Stimulated activated naive CD4-positive, alpha-beta T cell (primary cell): ENCODE measurements at places on chromosomes 12 and 14.

DNA sequence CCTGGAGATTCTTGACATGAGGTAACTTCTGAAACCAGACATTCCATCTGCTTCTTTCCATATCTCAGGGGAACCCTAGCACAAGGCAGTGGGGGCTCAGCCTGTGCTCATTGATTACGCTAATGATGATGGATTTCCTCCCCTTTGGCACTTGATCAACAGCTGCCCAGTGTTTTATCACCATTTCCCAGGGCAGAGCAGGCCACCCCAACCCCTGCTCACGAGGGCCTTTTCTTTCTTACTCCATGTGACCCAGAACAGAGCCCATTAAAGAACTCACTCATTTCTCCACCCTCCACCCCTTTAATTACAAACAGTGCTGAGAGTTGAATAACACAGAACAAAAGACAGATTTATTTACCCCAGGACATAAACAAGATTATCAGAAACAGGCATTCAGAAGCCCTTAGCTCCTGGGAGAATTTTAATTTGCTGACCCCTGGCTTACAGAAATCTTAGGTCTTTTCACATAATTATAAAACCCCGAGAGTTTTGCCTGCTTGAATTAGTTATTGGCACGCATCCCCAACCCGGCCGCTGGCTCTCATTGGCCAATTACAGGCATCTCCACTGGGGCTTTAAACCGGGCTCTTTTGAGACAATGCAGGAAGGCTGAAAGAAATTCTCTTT lies 32.0 kb upstream of the CCDC60 start:
- DNase-seq, result no peak

DNA sequence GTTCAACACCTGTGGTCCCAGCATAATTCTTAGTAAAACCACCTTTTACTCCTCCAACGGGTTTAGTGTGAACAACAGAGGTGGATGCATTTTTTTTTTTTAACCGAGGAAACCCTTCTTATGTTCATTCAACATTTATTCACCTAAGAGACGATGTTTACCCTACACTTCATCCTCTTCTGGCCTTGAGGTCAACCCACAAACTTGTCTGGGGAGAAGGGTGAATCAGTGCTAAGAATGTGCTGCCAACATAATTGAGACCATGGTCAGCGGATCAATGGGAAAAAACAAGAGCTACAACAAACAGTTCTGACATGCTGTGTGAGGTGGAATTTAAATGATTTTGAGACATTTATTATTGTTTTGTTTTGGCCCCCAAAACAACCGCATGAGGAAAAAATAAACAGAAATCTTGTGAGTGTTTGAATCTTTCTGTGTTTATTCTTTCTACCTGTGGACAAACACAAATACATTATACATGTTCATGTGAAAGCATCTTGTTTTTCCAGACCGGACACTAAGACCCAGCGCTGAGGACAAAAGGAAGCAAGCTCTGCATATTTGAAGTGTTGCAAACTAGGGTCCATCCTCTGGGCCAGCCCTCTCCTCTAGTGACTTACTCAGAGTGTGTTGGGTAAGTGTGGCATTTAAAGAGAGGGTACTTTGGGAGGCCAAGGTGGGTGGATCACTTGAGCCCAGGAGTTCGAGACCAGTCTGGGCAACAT lies 5.1 kb upstream of the USP30 start:
- no peak for DNase-seq

GRCh38 chr12:7354529-7354928 lies 50.7 kb downstream of the ACSM4 start:
- no peak for DNase-seq

DNA sequence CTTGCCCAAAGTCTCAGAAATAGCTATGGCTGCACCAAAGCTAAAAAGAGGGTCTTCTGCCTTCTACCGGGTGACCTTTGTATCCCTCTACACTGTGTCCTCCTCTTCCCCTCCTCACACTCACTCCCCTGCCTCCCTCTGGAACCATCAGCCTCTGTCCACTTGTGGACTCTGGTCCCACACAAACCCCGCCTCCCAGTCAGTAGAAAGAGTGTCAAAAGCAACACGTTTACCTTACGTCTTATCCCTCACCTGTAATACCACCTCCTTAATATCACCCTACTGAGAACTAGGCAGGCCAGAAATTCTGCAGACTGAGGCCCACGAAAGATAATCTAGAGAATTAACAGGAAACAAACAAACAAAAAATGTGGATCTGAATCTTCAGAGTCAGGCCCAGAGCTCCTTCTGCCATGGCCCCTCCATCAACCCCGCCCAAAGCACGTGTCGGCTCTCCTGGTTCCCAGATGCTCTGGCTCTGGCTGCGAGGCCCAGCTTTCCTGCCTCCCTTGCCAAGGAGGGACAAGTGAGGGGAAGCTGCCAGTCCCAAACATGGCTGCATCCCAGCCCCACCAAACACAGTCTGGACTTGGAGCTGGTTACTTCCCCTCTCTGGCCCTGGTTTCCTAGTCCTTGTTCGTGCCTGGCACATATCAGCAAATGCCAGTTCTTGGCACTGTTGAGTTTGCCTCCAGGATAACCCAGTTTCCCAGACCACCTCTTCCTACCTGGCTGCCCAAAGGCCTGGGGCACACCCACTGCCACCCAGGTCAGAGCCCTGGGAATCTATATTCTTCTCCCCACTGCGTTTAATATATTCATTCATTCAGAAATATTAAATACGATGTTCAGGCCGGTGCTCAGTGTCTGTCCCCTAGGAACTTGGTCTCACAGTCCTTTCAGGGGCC lies 2.7 kb downstream of the ACTN1 start:
- no peak for DNase-seq

DNA sequence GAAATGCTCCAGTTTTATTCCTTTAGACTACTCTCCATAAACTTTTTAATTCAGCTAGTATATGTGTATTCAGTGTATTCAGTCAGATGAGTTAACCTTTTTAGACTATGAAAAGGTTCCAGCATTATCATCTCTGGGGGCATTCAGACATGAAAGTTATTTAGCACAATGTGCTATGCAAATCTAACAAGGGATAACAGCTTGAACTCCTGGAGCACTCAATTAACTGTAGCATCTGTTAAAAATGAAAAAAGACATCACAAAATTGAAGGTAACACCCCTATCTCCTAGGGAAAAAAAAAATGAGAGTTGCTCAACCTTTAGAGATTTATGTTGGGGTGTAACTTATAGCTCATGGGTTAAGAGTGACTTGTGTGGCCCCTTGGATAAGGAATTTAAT lies 211.5 kb downstream of the PHLDA1 start:
- DNase-seq, result no peak

- DNase-seq, result no peak
These were observed 23.1 kb upstream of the RERG start for GRCh38 chr12:15244341-15244740.

DNA sequence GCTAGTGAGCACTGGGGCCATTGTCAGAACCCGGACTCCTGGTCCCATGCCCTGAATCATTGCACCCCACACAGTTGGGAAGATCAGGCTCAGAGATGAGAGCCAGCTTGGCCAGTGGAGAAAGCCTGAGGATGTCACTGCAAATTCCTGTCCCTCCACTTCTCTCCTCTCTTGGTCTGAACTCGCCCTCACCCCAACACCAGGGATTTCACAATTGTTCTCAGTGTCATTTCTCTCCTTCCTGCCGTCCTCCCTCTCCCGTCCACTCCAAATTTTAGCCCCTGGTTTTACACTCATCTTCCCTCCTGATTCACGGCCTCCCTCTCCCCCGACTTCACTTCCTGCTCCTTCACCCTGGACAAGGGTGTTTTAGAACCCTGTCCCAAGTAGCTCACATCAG lies 11.1 kb downstream of the KRT75 start:
- DNase-seq, result no peak

DNA sequence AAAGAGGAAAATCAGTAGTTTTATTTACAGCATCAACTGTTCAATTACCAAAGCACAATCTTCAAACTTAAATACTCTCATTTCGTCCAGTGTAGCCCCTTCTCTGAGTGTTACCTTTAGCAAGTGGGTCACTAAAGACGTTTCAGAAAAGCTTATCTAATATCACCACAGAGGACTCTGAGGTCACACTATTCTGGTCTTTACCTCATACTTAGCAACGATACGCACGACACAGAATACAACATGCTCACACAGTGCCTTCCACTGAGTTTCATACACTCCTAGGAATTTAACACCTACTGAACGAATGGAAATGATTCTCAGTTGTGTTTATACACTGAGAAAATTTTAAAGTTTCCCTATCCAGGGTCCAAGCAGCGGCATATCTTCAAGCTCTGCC lies 2.0 kb downstream of the SYT10 start:
- no peak for DNase-seq

- DNase-seq, result no peak
These were observed 46.7 kb upstream of the BTG1 start for GRCh38 chr12:92192360-92192759.

DNA sequence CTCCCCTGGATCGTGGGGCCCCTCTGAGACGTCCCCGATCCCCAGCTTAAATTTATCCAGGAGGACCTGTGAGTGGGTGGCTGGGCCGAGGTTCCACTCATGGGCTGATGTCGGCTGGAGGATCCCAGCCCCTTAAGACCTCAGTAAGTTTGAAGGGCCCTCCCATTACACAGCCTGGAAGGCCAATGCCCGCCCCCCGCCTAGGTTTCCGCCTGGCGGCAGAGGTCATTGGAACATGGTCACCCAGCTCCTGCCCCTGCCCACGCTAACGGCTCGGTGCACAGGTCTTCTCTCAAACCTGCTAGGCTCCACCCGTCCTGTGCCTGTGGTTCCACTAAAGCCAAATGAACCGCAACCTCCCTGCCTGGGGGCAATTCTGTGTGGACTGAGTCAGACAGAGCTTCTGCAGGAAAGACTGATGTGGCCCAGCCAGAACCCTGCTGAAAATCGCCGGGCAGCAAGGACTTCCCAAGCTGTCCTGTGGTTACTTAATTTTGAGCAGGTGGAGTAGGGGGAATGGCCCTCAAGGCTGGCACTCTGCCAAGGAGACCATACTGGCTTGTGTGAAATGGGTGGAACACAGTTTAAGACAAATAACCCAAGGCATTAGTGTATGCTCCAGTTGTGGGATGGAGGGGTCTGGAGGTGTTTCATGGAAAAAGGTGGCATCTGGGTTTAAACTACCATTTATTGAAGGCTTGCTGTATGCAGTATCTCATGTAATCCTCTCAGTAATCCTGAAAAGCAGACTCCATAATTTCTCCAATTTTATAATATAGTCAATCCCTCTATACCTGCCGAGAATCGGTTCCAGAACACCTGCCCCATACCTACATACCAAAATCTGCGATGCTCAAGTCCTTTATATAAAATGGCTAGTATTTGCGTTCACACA lies 903 bp upstream of the NT5DC3 start:
- no peak for DNase-seq

DNA sequence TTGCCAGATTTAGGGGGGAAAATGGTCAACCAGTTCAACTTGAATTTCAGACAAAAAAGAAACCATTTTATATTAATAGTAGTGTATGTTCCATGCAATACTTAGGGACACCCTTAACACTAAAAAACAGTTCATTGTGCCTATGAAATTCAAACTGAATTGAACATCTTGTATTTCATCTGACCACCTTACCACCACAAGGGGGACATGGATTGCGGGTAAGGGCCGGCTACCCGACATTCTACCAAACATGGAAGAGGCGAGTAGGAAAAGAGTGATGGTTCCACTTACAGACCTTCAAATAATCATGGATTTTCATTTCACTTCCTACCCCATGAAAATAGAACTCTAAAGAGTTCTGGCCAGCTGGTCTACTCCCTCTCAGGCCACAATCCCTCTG lies 10.3 kb upstream of the STK38L start:
- no peak for DNase-seq

DNA sequence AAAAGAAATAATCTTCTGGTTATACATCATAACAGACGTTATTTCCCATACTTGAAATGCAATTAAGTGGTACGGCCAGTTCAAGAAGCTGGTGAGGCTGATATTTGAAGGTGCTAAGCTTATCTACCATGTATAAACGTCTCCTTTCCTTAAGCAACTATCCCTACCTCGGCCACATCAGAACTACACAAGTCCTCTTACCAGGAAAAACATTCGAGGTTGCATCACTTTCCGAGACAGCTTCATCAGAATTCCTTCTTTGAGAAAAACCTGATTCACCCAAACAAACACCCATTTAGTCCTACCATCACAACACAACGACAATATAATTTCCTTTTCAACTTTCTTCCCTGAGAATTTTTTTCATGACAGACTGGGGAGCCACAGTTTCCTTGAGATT lies 33.9 kb upstream of the NR2C1 start:
- DNase-seq, result no peak

DNA sequence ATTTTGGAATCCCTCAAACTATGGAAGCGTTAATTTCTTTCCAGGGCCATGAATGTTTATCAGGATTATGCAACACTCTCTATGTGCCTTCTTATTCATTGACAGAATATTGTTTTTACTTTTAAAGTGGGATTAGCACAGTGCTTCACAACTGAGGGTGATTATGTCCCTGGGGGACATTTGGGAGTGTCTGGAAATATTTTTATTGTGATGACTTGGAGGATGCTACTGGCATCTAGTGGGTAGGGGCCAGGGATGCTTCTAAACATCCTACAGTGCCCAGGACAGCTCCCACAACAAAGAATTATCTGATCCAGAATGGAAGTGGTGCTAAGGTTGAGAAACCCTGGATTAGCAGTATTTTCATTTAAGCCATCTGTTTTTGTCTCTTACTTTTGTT lies 338.5 kb upstream of the SOX5 start:
- no peak for DNase-seq

DNA sequence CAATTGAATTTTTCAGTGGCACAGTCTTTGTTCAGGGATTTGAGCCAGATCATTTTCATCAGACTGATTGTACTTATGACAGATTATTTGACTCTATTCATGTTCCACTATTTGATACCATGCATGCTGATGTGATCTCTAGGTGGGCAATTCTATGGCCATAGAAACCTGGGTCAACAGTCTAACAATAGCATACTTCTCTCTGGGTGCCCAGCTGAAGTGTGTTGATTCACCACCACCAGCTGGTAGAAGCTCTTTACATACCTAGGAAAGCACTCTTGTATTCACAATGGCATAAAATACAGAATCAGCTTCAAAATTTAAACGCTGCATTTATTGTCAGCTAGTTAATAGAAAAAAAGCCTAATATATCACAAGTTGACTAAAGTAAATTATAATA lies 90.2 kb upstream of the TMTC2 start:
- no peak for DNase-seq

DNA sequence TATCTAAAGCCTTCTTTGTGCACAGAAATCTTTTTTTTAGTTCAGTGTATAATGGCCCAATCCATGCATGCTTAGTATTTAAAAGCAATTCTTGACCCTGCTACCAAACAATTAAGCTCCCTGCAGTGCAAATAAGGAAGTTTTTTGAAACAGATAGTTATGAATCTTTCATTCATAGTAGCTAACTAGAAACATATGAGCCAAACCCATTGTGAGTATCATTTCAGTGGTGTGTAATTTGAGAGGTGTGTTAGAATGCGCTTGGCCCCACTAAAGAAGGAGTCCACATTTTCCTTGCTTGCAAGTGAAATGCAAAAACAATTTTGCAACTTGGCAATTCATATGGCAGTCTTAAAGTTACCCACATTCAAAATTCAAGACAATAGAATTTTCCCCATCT lies 14.4 kb downstream of the EPS8 start:
- no peak for DNase-seq

GRCh38 chr12:75938189-75938588 lies 93.4 kb downstream of the PHLDA1 start:
- DNase-seq, result no peak

GRCh38 chr12:124009781-124010180 lies 36.8 kb downstream of the ZNF664 start:
- no peak for DNase-seq
